COR-L47 (cell line): ENCODE measurements at places on chromosomes 11 and 22.

GRCh38 chr11:30143098-30143705, 87.6 kb upstream of the FSHB start:
- peak; percentile 12 for DNase-seq

- DNase-seq, result no peak
These were observed 77.8 kb downstream of the C11orf91 start for GRCh38 chr11:33622806-33623205.

DNA sequence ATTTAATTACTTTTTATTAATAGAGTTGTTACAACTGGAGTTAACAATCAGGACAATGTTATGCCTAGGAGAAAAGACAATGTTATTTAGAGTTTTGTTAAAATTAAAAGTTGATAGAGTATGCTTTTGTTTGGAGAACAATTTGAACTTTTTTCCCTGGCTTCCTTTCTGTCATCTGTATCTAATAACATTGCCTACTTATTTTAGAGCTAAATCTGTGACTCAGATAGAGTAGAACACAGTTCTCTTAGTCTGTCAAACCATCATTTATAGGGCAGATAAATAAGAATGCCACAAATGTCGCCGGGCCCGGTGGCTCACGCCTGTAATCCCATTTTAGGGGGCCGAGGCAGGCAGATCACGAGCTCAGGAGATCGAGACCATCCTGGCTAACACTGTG, 28.9 kb upstream of the YAP1 start:
- no peak for DNase-seq

GRCh38 chr11:132962041-132962440, 570.3 kb downstream of the OPCML start:
- no peak for DNase-seq

- no peak for DNase-seq
These were observed 40.5 kb downstream of the GGTLC2 start for GRCh38 chr22:22684580-22685561.

GRCh38 chr11:32437495-32438345, 2.4 kb upstream of the WT1 start:
- DNase-seq, result no peak

- no peak for DNase-seq
These were observed 3.0 kb downstream of the RPS25 start for GRCh38 chr11:119015054-119015611.

DNA sequence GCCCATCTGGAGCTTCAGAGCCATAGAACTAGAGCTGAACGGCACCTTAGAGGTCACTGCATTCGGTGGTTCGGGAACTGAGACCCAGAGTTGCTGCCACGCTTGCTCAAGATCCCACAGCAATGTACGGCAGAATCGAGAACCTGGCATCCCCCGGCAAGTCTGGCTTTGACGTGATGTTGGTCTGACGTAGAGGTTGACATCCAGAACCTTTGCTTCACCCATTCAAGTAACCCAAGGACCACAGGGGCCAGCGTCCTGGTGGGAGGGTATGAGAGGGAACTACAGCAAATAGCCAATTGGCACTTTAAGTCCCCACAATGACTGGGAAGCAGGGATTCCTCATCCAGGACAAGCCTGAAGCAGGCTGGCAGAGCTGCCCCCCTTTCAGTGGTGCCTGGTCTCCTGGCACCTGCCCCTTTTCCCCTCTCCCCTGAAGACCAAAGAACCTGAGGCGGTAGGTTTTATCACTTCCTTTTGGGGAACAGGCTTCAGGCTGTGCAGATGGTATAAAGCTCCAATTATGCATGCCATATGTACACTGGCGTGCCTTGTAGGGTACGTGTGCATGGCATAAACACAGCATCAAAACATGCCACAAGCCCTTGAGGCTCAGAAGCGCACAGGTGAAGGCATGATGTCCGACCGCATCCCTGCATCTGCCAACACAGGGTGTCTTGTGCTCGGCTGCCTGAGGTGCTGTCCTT, 15.3 kb upstream of the TEF start:
- no peak for DNase-seq

GRCh38 chr11:46686886-46687795, 13.3 kb downstream of the ARHGAP1 start:
- peak; percentile 25 for DNase-seq

GRCh38 chr11:27179334-27179733, 138.7 kb downstream of the BBOX1 start:
- DNase-seq, result no peak

- DNase-seq, result no peak
These were observed 760.3 kb upstream of the CCDC179 start for GRCh38 chr11:23620617-23621016.

DNA sequence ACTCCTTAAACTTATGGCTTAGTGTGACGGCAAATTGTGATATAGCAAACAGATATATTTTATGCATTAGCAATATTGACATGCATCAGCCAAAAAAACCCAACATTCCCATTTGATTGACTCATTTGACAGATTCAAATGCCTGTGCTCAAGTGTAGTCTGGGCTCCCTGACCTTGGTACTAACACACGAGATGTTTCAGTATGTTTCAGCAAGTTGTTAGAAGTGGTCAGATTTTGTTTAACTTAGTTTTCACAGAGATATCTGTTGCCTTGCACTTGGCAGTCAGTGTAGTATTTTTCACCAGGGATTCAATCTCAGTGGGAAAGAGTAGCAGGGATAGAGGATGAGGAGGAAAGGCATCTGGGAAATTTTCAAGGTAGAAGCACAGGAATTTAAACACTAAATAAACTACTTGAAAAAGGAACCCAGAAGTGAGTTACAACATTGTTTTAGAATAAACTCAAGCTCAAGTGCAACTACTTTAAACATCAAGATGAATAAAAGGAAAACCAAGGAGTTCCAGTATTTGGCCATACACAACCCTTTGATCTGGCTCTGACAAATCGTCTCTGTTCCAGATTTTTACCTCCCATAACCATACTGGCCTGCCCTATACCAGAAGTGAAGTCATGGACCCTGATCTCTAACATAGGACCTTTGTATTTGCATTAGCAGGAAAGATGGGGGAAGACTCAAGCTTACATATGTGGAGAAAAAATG, 56.5 kb upstream of the BLID start:
- DNase-seq, result no peak

GRCh38 chr11:101931692-101932091, 15.4 kb upstream of the ANGPTL5 start:
- peak; percentile 22 for DNase-seq

DNA sequence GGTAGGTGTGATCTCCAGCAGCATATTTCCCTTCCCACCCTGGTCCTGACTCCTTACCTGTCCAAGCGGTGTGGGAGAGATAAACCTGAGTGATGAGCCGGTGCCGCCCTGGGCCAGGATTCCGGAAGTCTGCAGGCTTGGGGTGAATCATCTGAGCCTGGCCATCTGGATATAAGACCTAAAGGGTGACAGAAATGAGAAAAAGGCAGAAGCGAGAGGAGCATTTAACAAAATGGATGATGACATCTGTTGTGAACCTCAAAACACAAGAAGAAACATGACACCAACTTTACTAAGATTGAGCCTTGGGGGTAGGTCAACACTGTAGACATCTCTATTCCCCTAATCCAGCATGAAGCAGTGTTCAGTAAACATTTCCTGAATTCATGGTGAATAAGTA, 62.8 kb downstream of the AAMDC start:
- no peak for DNase-seq

DNA sequence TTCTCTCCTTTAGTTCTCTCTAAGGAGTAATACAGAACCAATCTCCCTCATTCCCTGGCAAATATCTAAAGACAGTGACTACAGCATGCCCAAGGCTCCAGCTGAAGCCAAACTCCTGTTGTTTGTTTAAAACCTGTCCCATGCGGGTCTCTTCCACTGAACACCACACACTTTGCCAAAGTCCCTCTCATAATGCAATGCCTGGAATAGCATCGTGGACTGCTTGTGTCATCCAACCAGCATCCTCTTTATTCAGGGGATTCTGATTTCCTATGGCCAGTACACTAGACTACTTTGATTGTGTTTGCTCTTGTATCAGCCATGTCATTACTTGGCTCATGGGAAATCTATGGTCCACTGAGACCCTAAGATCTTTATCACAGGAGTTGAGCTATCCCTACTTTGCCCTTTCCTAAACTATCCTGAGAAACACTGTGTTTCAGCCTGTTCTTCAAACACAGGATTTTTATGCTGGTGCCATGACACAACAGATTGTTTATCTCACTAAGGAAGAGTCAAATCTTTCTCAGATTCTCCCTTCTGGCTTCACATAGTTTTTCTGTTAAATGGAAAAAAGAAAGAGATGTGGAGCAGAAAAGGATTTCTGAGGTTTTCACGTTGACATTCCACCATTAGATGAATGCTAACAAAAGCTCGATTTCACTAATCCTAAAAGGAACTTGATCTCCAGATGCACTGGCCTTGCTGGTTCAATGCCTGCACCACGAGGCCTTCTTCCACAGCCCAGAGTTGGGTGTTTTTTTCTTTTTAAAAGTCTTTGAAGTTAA, 15.9 kb upstream of the IRAG1 start:
- no peak for DNase-seq

DNA sequence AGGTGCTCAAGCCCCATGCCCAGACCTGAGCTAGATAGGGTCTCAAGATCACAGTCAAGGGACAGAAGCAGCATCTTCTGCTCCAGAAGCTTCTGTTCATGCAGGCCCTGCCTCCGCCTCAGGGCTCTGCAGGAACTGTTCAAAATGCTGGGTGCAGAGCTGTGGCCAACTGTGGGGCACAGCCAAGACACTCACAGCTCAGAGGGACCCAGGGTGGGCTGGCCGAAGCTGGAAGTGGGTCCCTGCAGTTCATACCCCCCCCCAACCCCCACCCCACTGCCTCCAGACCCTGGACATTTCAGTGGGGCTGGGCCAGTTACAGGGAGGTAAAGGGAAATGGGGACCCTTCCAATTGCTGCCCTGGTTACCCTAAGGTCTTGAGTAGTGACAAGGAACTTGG, 129.0 kb downstream of the CRYBB2 start:
- DNase-seq, result no peak

GRCh38 chr22:17929909-17930308, 94.5 kb downstream of the MICAL3 start:
- no peak for DNase-seq

GRCh38 chr11:79046366-79046765, 394.5 kb downstream of the TENM4 start:
- no peak for DNase-seq

DNA sequence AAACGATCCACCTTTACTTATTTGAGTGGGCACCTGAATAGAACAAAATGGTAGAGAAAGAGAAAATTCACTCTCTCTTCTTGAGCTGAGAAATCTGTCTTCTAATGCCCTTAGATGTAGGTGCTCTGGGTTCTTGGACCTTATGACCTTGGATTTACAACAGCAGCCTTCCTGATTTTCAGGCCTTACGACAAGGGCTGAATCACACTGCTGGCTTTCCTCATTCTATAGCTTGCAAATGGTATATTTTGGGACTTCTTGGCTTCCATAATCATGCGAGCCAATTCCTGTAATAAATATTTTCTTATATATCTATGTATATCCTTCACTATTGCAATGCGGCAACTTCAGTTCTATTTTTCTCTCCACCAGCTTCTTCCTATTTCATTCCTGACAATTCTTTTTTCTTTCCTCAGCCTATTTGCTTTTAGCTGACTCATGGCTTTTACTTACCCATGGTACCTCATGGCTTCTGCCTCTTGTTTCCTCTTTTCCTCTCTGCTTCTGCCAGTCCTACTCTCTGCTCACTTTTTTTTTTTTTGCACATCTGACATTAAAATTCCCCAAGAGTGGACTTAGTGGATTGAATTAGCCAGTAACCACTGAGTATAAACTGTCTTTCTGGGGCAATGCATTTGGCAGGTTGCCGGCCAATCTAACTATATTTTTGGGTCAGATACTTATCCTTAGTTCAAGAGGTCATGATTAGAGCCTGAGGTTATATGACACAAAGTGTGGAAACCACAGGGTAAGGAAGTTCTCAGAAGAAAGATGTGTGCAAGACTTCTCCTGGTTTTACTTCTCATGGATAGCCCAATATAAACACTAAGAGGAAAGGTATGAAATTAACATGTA, 359.5 kb downstream of the TMEM135 start:
- DNase-seq, result no peak
